Stimulated activated CD4-positive, alpha-beta T cell treated with anti-CD3 and anti-CD28 coated beads, Interleukin-4, amount 100 ng/mL, for 4 hours (primary cell): ENCODE measurements at places on chromosomes 3 and 15.
A peak's percentile ranks its signal among the peaks of the same experiment; 100 is the strongest.

GRCh38 chr3:52536369-52537164 is at the start of gene UQCC5:
Gene UQCC5 (plus strand): TSS chr3:52536605. CDS start chr3:52536756, 151 bp downstream.
- DNase-seq, result peak; percentile 98

GRCh38 chr3:6079011-6079410 is 781.9 kb upstream of the GRM7 start:
- DNase-seq, result no peak

DNA sequence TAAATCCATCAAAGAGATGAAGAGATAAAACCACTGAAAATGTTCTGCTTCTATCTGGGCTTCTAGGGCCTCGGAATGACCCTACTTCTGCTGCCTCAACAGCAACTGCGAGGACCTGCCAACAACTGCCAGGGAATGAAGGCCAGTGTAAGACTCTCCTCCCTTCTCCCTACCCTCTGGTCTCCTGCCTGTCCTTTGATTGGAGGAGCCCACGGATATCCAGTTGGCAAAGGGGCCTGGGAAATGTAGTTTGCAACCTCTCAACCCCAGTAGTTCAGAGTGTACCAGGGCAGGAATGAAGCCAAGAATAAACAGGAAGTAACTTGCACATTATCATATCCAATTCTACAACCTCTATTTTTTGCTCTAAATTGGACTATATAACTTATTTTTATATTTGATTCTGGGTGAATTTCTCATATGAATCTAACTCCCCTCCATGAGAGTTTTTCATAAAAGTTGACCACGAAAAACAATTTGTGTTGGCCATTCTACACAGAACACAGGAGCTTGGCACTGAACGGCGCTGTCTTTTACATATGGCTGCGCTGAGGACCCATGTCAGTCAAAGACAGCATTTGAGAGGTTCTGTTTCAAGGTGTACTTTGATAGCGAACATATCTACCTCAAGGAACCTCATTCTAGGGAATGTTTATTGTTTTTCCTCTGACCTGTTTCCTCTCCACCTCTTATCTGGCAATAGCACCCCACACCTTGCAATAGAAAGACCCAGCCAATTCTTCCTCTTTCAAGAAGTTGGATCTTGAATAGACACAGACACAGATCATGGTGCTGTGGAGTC is 91.1 kb upstream of the RNF7 start:
- DNase-seq, result no peak

GRCh38 chr3:105885256-105885655 is 16.4 kb upstream of the CBLB start:
- DNase-seq, result no peak

DNA sequence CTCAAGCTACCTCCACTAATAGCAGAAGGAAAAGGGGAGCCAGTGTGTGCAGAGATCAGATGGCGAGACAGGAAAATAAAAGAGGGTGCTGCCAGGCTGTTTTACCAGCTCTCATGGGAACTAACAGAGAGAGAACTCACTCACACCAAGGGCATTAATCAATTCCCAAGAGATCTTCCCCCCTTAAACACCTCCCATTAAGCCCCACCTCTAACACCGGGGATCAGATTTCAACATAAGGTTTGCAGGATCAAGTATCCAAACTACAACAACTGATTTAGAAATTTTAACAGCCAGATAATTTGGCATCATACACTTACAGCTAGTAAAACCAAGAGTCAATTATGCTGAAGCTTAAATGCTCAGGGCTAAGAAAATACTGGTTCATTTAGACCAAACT is 18.9 kb downstream of the CD200 start:
- DNase-seq, result no peak

DNA sequence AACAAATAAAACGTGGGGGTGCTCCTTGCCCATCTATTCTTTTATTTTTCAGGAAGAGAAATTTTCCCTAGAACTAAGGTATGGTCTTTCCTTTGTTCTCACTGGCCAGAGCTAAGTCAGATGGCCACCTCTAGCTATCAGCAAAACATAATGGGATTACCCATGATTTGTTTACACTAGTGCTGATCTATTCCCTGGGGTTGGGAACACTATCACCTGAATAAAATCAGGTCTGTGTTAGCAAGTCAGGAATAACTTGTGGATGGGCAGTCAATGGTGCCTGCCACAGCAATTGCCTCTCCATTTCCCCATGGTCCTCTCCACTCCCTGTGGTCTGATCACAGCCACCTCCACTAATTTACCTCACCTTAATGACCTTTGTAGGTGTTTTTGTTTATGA is 181.7 kb upstream of the CADPS start:
- no peak for DNase-seq

- no peak for DNase-seq
These were observed 16.7 kb downstream of the PLA2G4D start for GRCh38 chr15:42077689-42078088.
